ENCODE measurements at places on chromosomes 5 and 9. TPM values are rescaled to one million over a fixed set of nuclear protein-coding genes. Genes with fewer than 3 reads are reported as not detected.

- H3K36me3 ChIP-seq = peaks cover 22% of the 10 kb centered on the region
- no peak for DNase-seq
- no peaks in the 10 kb centered on the region for H3K4me1 ChIP-seq
- no peak overlapping the region for H3K4me3 ChIP-seq
Measured at GRCh38 chr9:94829380-94830070, 103.0 kb downstream of the AOPEP start.

- no peak overlapping the region for H3K4me3 ChIP-seq
- peaks cover 3% of the 10 kb centered on the region for H3K27me3 ChIP-seq
- no peaks in the 10 kb centered on the region for H3K36me3 ChIP-seq
- DNase-seq = no peak
Measured at GRCh38 chr5:5026409-5026785, 113.7 kb upstream of the ADAMTS16 start.

DNA sequence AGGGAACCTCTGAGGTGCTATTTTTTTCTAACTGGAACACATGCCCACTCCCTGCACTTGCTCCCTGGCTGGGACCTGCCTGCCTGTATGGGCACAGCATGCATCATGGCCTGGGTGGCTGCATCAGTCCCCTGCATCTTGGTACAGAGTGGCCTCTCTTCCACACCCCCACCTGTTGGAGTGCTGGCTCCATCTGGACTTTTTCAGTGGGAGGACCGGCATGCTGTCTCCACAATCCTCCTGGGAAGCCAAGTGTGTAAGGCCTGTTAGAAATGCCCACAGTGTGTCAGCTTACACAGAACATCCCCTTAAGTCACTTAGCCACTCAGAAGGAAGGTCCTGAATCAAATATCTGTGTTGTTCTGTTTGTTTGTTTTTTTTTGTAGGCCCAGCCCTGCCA is 102.9 kb downstream of the MARCHF3 start:
- H3K36me3 ChIP-seq = no peaks in the 10 kb centered on the region
- no peak overlapping the region for H3K27ac ChIP-seq
- no peaks in the 10 kb centered on the region for H3K27me3 ChIP-seq
- peaks cover 2% of the 10 kb centered on the region for H3K4me1 ChIP-seq

- H3K27ac ChIP-seq = no peak overlapping the region
- no peaks in the 10 kb centered on the region for H3K27me3 ChIP-seq
- H3K4me1 ChIP-seq = peaks cover 21% of the 10 kb centered on the region
- no peaks in the 10 kb centered on the region for H3K36me3 ChIP-seq
- H3K4me3 ChIP-seq = no peak overlapping the region
Measured at GRCh38 chr5:143680672-143681259, 131.2 kb upstream of the HMHB1 start.

- no peaks in the 10 kb centered on the region for H3K4me1 ChIP-seq
- H3K27ac ChIP-seq = no peak overlapping the region
- no peak for DNase-seq
Measured at GRCh38 chr9:15999422-16000339, 446.8 kb downstream of the CCDC171 start.

DNA sequence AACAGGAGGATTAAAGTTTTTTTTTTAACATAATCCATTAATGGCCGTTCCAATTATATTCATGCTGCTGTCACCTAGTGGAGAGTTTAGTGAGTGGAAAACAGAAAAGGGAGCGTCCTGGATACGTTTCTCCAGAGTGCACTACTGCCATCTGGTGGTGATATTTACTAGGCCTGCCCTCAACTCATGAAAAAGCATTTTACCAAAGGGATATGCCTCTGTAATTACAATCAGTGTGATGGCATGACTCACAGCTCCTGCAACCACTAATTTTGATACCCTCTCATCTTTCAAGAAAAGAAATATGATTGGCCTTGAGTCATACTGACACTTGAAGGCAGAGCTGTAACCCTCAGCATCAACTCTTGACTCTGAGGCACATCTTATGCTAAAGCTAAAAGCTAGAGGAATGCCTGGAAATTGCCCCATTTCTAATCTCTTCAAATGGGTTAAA is 20.1 kb downstream of the MINAR2 start:
- H3K36me3 ChIP-seq = no peaks in the 10 kb centered on the region
- peak; percentile 53 for DNase-seq
- H3K4me1 ChIP-seq = peaks cover 5% of the 10 kb centered on the region
- H3K27ac ChIP-seq = no peak overlapping the region
- H3K27me3 ChIP-seq = peaks cover 9% of the 10 kb centered on the region

- H3K4me1 ChIP-seq = no peaks in the 10 kb centered on the region
- no peak overlapping the region for H3K4me3 ChIP-seq
- H3K27ac ChIP-seq = no peak overlapping the region
Measured at GRCh38 chr5:150517272-150518152, 9.6 kb downstream of the NDST1 start.

DNA sequence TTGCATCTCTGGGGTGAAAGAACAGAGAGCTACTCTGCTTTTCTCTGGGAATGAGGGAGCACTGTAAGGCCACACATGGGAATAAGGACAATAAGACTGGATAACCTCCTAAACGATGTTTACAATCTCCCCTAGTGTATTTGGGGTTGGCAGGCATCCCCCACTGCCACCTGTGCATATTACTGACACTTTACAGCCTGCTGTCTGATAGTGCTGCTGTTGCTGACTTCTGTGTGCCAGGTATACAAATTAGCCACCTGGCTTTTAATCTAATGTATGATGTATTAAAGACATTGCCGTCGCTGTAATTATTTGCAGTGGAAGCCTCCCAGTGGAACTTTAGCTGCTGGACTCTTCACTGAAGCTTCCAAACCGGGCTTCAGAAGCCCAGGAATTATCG is 4.4 kb upstream of the SHISAL2B start:
- H3K36me3 ChIP-seq = no peaks in the 10 kb centered on the region
- peaks cover 4% of the 10 kb centered on the region for H3K4me1 ChIP-seq
- no peak overlapping the region for H3K27ac ChIP-seq
- H3K4me3 ChIP-seq = no peak overlapping the region
- no peak for DNase-seq

GRCh38 chr5:119271758-119272730 is 83.8 kb upstream of the TNFAIP8 start:
- peaks cover 48% of the 10 kb centered on the region for H3K36me3 ChIP-seq
- peak overlapping the region; percentile 83 for H3K4me3 ChIP-seq

GRCh38 chr5:113450462-113450861 is 15.7 kb upstream of the TSSK1B start:
- no peak overlapping the region for H3K27ac ChIP-seq
- H3K27me3 ChIP-seq = peaks cover 17% of the 10 kb centered on the region
- DNase-seq = no peak
- H3K4me3 ChIP-seq = no peak overlapping the region
- no peaks in the 10 kb centered on the region for H3K36me3 ChIP-seq
- H3K4me1 ChIP-seq = peaks cover 3% of the 10 kb centered on the region

GRCh38 chr5:104594850-104595249 is 1032.3 kb upstream of the NUDT12 start:
- H3K27me3 ChIP-seq = no peaks in the 10 kb centered on the region
- no peaks in the 10 kb centered on the region for H3K4me1 ChIP-seq
- DNase-seq = no peak
- H3K4me3 ChIP-seq = no peak overlapping the region
- H3K27ac ChIP-seq = no peak overlapping the region
- H3K36me3 ChIP-seq = no peaks in the 10 kb centered on the region

- DNase-seq = no peak
- H3K4me1 ChIP-seq = no peaks in the 10 kb centered on the region
- H3K27ac ChIP-seq = no peak overlapping the region
- H3K27me3 ChIP-seq = no peaks in the 10 kb centered on the region
- H3K4me3 ChIP-seq = no peak overlapping the region
Measured at GRCh38 chr5:152400846-152401245, 4.2 kb downstream of the NMUR2 start.

DNA sequence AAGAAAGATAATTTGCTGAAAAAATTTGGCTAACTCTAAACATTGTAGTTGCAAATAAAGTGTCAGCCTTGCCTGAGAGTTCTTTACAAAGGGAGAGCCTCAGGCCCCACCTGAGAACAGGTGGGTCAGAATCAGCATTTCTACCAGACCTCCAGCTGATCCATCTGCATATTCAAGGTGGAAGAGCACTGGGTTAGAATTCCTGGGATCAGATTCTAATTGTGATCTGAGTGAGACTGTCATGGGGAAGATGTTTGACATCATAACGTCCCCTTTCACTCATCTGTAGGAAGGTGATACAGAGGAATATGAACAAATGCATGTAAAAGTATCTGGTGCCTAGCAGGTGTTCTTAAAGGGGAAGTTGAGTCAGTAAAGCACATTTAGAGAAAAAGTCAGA is 54.6 kb downstream of the FBXL7 start:
- H3K36me3 ChIP-seq = no peaks in the 10 kb centered on the region
- H3K4me3 ChIP-seq = no peak overlapping the region
- no peak overlapping the region for H3K27ac ChIP-seq

- H3K4me1 ChIP-seq = peaks cover 3% of the 10 kb centered on the region
- no peak overlapping the region for H3K27ac ChIP-seq
- H3K4me3 ChIP-seq = no peak overlapping the region
- no peak for DNase-seq
Measured at GRCh38 chr5:107808671-107809137, 138.0 kb upstream of the EFNA5 start.

Gene BNC2
- not detected for total RNA-seq

Gene HBEGF
- 5.7 TPM for total RNA-seq

Gene PHF24
- total RNA-seq = 0.30 TPM
